Large intestine (tissue), 12 donors: ENCODE measurements at places on chromosomes 1 and 21. TPM values are rescaled to one million over a fixed set of nuclear protein-coding genes. Genes with fewer than 3 reads are reported as not detected.

Gene ST6GALNAC5
- 6.1 TPM for polyA plus RNA-seq

Gene DRAXIN
- 0.42 TPM for polyA plus RNA-seq

Gene HSD11B1
- 0.31 TPM for polyA plus RNA-seq

Gene STPG1
- polyA plus RNA-seq: 5.7 TPM

Gene RGS4
- 8.1 TPM for polyA plus RNA-seq

Gene CHRNB2
- 1.7 TPM for polyA plus RNA-seq

Gene RGS1
- polyA plus RNA-seq: 75.0 TPM

Gene TBX15
- polyA plus RNA-seq: 0.04 TPM
